ENCODE measurements at places on chromosomes 3 and 15.
A peak's percentile ranks its signal among the peaks of the same experiment; 100 is the strongest.

DNA sequence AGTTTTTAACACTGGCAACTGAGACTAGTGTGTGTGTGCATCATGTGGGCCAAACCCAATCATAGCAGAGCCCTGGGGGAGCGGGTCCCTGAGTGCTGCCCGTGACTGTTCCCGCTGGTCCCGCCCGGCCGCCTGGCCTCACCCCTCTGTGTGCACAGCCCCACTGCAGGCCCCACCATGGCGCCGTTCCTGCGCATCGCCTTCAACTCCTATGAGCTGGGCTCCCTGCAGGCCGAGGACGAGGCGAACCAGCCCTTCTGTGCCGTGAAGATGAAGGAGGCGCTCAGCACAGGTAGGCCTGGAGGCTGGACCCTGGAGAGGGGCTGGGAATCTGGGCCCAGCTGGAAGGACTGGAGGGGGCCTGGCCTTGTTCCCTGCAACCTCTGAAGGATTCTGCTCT, 17.2 kb downstream of the PRKCD start:
- no peak for DNase-seq

GRCh38 chr3:50737193-50737905, 62.6 kb downstream of the DOCK3 start:
- no peak for DNase-seq

DNA sequence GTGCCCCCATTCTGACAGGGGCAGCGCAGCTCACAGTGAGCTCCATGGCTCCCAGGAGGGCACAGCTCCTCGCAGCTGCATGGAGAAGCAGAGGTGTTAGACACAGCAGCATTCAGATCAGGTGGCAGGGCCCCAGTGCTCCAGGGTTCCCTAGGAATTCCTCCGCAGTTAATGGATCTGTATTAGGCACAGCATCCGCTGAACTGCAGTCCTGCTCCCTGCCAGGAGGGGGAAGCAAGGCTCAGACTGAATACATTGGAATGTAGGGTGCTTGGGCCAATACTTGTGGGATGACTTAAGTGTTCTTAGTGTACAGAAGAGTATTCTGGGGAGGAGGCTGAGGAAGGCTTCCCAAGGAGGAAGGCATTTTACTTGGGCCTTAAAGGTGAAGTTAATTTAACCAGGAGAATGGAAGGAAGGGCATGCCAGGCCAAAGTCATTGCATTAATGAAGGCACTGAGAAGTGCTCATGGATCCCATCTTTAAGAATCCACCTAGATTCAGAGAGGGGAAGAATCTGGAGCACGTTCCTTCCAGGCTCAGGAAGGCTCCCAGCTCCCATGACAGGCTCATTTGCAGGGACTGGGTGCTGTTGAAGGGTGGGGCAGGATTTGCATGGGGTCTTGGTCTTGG, 111.6 kb downstream of the RAB11A start:
- DNase-seq: peak; percentile 59

DNA sequence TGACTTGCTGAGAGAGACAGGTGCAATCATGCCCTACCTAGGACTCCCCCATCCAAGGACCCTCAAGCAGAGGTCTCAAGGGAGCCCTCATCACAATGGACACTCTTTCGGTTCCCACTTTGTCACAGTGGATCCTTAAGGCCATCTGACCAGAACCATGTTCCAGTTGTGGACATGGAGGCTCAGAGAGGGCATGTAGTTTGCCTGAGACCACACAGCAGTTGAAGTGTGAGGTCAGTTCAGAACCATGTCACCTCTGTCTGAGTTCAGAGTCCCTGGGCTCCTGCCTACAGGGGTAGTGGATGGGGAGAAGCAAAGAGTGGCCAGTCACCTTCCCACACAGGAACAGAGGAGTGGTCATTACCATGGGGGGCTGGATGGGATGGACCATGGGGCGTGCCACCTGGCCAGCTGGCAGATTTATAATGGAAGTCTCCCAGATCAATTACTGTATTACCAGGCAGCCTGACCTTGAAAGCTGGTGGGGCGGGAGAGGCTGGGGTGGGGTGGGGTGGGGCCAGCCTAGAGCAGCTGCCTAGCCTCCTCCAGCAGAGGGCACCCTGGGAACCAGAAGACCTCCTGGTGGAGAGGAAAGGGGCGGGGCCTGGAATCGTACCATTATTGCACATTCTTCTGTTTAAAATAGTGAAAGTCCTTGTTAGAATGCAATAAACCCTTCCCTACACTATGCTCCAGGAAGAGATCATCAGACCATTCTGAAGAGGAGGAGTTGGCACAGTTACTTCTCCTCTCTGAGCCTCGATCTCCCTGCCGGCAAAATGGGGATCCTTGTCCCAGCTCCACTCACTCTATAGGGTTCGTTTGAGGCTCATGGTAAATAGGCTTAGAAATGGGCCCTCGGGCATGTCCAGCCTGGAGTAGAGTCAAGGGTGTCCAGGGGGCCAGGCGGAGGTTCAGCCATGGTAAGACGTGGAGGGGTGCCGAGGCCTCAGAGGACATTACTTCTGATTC, 26.9 kb upstream of the LINGO1 start:
- peak; percentile 79 for DNase-seq

- no peak for DNase-seq
Measured at GRCh38 chr3:64667138-64667537, 20.7 kb downstream of the ADAMTS9 start.

GRCh38 chr3:141178551-141178950, 53.1 kb upstream of the PXYLP1 start:
- no peak for DNase-seq

- DNase-seq: no peak
Measured at GRCh38 chr3:107904536-107905066, 186.2 kb downstream of the CD47 start.

DNA sequence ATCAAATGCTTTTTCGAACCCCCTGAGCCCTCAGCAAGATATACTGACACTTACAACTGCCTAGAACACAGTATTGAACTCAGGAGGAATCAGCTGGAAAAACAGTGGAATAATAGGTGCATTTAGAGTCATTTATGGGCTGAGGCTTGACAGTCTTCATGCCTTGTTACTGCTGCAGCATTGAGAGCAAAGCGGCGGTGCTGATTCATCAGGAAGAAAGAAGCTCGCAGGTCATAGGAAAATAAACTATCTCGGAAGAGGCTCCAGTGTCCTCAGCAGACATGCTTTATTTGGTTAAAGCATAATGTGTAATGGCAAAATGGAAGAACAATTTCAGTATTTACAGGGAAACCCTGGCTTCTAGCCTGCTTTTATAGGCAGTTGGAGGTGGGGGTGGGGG, 30.1 kb upstream of the NEO1 start:
- no peak for DNase-seq

- DNase-seq: no peak
Measured at GRCh38 chr3:195718477-195718984, 2.2 kb upstream of the MUC20 start.

DNA sequence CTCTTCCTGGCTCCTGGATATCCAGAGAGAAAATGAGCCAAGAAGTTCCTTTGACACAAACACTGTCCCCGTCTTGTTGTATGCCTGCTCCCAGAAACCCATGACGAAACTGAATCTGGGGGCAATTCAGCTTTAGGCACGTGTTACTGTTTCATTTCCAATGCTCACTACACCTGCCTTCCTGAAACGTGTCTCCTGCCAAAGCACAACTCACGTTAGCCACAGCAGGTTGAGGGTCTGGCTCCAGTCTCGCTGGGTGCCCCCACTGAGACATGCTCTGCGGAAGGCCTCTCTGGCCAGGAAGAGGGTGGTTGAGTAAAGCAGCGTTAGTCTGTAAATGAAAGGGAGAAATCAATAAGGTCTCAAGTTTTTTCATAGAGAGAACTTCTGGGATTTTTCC, 6.7 kb downstream of the RFT1 start:
- no peak for DNase-seq

GRCh38 chr15:78301828-78302227, 2.4 kb upstream of the SKIC8 start:
- DNase-seq: no peak

DNA sequence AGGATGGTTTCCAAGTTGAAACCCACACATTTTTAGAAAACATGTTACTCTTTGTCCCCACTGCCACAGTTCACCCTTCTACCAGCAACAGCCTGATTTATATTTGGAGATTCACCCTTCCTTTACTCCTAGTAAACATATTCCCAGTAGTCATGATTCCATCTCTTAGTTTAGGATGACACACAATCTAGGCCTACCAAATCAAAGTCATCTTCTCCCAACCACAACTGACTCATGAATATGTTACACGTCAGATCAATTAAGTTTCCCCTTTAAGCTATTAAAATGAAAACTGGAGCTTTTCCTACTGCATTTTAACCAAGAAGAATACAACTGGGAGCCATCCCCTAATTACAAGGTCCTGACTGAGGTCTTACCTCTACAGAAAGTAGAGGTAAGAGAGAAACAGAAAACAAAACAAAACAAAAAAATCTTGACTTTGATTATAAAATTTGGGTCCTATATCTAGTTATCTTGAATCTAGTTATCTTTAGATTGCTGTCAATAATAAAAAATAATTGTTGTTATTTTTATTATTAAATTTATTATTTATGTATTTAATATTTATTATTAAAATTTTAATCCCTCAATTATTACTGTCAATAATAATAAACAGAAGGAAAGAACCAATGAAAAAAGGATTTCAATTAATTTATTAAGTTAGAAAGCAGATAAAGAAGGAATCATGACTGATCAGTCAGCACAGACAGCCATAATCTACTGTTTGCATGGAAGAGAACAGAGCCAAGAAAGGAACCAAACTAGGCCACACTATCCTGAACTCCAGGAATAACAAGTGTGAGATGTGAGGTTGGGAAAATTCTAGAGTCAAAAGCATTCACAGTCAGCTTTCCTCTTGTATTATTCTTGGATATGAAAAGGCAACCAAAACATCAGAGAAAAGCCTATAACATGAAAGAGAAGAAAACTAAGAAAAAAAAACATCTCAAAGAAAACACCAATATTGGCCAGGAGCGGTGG, 12.5 kb downstream of the DPH6 start:
- no peak for DNase-seq

- no peak for DNase-seq
Measured at GRCh38 chr3:133292296-133292695, 107.6 kb upstream of the BFSP2 start.

Measured in kidney (tissue), 22 donors.